ENCODE measurements at places on chromosomes 2 and 18. TPM values are rescaled to one million over a fixed set of nuclear protein-coding genes. Genes with fewer than 3 reads are reported as not detected.
A peak's percentile ranks its signal among the peaks of the same experiment; 100 is the strongest.

DNA sequence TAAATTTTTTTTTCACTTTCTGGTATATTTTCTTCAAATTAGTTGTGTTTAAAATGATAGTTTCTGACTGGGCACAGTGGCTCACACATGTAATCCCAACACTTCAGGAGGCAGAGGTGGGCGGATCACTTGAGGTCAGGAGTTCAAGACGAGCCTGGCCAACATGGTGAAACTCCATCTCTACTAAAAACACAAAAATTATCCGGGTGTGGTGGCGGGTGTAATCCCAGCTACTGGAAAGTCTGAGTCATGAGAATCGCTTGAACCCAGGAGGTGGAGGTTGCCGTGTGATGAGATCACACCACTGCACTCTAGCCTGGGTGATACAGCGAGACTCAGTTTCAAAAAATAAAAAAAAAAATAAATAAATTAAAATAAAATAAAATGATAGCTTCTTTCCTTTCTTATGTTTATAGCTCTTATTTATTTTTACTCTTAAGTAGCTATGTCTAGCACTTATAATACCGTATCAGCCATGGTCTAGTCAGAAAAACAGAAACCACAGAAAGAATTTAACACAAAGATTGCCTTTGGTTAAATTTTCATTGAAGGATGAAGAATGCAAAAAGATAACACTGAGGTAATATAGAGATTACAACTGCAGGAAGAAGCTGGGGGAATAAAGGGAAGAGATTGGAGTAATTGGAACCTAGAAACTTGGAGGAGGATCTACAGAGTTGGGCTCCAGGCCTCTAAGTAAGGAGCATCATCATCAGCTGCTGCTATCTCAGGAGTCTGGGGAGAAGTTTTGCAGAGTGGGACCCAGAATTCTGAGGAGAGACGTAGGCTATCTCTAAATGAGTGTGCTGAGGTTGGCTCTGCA, 54.7 kb upstream of the MBOAT2 start:
- no peak for DNase-seq

DNA sequence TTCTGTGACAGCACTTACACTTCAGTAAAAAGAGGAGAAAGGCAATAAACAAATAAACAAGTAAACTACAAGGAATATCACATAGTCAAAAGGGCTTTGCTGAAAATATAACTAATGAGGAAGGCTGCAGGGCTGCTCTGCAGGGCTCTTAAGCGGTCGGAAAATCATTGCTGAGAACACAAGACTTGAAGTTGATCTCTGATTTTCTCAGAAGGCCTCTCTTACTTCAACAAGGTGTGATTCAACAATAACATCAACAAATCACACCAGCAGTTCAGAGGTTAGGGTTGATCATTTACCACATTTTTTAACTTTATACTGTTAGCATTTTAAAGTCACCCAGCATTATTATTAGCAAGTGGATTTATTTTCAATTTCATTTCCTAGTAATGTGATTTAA, 215.6 kb downstream of the ARHGAP15 start:
- DNase-seq: no peak

GRCh38 chr2:208025814-208026184, 472 bp upstream of the PLEKHM3 start:
- no peak for DNase-seq

ORC2 gene
- total RNA-seq: 19.5 TPM

GPR55 gene
- total RNA-seq: 0.96 TPM

DOK6 gene
- 13.7 TPM for total RNA-seq

- no peak for DNase-seq
These were observed 61.4 kb downstream of the ACSL3 start for GRCh38 chr2:222922019-222922800.

DNA sequence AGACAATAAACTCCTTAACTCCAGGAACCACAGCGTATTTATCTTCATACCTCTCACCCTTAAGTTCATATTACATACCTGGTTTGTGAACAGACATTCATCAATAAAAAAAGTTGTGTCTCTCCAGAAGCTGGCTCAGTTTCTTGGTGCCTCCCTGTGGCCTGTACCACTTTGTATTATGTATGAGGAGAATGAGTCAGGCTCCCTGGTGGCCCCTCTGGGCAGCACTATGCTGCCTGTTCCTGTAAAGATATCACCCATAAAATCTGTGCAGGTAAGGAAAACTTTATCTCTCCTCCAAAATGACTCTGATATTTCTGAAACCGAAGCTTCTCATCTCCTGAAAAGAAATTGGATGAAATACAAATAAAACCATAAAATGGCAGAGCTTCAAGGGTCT, 198.4 kb upstream of the NT5C1B start:
- DNase-seq: no peak

GRCh38 chr2:239293775-239294430, 106.9 kb downstream of the HDAC4 start:
- no peak for DNase-seq

DNA sequence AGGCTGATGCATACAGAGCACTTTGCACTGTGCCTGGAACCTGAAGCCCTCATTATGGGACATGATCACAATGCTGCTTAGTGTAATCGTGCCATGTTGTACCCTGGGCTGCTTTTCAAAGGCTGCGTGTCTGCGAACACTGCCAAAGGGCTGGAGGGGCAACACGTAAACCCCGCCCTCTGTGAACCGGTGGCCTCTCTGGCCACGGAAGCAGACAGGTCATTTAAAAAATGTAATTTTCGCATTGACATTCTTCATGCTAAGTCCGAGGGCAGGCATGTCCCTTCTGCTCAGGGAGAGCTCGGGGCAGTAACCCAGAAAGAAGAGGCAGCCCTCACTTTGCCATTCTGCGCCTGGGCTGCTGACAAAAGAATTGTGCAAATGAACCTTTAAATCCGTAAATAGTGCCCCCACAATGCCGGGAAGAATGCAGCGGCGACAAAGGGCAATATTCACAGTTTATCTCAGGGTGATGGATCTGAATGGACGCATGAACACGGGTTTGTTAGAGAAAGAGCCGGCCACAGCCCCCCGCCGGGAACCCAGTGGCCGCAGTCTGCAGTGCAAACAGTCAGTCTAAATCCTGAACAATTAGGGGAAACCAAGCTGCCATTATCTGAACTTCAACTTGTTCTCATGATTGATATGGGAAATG, 226.1 kb downstream of the MYCN start:
- DNase-seq: no peak

SKOR2 gene
- total RNA-seq: 0.48 TPM

TACR1 gene
- total RNA-seq: 8.2 TPM

GRCh38 chr18:63299837-63300745, 19.5 kb downstream of the BCL2 start:
- DNase-seq: peak; percentile 72

DNA sequence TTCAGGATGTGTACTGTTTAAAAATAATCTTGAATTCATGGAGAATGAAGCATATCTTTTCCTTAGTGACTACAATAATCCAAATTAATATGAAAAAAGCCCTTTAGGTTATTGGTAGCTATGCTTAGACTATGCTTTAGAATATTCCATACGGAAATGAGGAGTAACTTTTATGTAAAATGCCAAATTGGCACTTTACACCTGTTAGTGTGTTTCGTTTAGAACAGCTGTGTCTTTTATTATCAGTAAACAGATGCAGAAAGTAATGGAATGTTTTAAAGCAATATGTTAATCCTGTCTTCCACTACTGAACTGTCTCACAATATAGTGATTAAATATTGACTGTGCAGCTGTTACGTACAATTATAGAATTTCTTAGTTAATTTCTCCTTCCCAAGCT, 129.6 kb downstream of the PMS1 start:
- no peak for DNase-seq

- peak; percentile 57 for DNase-seq
These were observed 136.7 kb downstream of the LAMA3 start for GRCh38 chr18:23825978-23826405.

- no peak for DNase-seq
These were observed 45.3 kb downstream of the SP110 start for GRCh38 chr2:230174466-230174865.

CSRNP3 gene
- 10.4 TPM for total RNA-seq

DNA sequence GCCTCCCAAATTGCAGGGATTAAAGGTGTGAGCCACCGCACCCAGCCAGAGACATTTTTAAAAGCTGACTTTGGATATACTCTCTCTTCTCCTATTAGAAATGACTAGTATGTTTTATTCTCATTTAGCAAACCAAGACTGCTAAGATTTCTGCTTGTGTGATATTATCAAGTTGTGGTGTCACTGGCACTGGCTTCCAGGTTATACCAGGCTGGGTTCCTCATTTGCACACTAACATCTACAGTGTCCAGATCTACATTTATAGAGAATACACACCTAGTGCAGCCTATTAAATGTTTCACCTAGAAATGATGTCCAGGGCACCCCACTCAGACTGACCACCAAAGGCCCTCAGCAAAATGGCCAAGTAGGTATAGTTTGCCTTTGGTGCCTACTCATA, 265.3 kb upstream of the STON1 start:
- no peak for DNase-seq

EN1 gene
- 1.2 TPM for total RNA-seq

SCG2 gene
- total RNA-seq: 90.3 TPM

ANKRD30B gene
- 1.4 TPM for total RNA-seq

TFPI gene
- 66.7 TPM for total RNA-seq

GRCh38 chr2:240646900-240647502, 21.7 kb downstream of the GPR35 start:
- no peak for DNase-seq

ARHGEF4 gene
- total RNA-seq: 8.9 TPM

- no peak for DNase-seq
These were observed 44.2 kb upstream of the AQP4 start for GRCh38 chr18:26909599-26910290.

ALPI gene
- total RNA-seq: 2.9 TPM

PROM2 gene
- total RNA-seq: 2.4 TPM

DNA sequence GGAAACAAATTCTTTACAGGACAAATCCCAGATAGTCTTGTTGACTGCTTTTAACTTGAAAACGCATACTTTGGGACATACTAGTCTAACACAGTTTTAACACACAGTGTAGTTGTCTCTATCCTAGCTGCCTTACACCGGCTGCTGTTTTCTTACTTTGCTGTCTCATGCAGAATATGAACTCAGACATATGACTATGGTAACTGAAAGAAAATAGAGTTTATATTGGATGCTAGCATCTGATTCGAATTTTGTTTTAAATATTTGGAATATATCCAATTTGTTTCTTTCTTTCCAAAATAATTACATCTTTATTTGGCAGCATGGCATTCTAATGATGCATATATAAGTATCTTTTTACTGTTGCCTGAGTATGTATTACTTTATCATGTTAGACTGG, 69.8 kb downstream of the ANKRD12 start:
- no peak for DNase-seq

GRCh38 chr2:117481608-117482007, 332.9 kb upstream of the DDX18 start:
- DNase-seq: no peak

GRCh38 chr2:47429795-47430194, 26.8 kb downstream of the MSH2 start:
- DNase-seq: no peak

GRCh38 chr2:123500346-123500745, 524.7 kb upstream of the CNTNAP5 start:
- DNase-seq: no peak

DNA sequence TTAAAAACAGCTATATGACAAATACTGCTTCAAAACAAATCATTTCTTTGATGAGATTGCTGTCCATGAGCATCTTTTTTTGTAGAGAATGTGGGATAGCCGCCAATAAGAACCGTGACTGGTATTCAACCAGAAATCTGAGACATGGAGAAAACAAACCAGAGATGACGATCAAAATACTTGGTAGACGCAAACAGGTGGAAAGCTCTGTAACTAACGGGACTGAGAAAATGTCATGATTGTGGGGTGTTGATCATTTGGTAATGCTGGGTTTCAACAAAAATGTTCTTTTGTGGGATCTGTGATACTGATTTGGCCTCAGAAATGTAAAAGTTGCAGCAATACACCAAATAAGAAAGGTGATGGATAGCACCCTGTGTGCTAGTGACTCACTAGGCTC, 364.8 kb downstream of the NYAP2 start:
- peak; percentile 12 for DNase-seq

DNA sequence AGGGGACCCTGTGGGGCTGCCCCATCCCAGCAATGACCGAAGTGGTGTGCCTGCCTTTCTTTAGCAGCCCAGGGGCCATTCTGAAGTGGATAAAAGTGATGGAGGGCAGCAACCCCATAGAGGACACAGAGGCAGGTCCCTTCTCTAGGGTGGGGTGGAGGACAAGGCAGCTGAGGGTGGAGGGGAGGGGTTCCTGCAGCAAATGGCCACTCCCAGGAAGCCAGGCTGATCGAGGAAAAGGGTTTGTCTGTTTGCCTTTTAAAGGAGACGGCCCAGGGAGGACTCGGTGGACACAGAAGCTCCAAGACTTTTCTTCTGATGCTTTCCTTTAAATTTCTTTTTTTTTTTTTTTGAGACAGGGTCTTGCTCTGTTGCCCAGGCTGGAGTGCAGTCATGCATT, 272.8 kb downstream of the TWIST2 start:
- no peak for DNase-seq

DNA sequence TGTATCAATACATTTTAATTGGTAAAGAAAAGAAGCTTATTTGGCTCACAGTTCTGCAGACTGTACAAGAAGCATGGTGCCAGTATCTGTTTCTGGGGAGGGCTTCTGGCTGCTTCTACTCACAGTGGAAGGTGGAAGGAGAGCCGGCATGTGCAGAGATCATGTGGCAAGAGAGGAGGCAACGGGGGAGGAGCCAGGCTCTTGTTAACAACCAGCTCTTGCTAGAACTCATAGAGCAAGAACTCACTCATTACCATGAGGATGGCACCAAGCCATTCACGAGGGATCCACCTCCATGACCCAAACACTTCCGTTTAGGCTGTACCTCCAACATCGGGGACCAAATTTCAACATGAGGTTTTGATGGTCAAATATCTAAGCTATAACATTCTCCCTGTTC, 7.5 kb downstream of the PARD6G start:
- DNase-seq: no peak

AQP12A gene
- total RNA-seq: not detected

- DNase-seq: peak; percentile 50
These were observed 2.1 kb downstream of the RPRM start for GRCh38 chr2:153476491-153476815.

DNA sequence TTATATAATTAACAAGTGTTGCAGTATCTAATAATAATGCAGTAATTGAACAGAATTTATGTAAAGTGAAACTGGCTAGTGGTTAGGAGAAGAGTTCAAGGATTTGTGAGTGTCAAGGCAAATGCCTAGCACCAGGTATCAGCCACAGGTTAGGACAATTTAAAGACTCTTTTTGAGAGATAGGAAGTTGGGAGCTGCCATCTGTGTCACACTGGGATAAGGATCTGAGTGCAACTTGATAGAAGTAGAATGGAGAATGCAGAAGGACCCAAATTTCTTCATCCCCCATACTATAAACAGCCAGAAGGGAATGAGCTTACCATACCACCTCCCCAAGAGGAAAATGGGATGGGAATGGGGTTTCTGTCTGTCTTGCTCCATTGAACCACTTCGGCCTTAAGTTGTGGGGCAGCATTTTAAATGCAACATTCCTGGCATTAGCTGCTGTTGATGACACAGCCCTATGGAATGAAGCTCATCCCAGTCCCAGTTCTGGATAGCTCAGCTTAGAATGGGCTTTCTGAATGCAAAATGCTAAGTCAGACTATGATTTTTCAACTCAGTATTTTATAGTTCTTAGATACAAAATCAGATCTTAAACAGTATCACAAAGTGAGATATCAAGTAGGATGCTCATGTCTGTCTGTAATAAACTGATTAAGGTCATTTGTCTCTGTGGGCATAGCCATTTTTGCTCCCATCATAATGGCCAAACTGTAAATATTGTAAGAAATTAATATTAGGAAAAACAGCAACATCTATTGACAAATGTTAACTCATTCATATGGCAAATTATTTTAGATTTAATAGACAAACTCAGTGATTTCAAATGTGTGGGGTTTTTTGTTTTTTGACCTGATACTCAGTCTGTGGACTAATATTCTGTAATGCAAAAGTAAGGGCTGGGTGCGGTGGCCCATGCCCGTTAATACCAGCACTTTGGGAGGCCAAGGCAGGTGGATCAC, 44.0 kb downstream of the GPR155 start:
- peak; percentile 81 for DNase-seq
